ENCODE measurements at places on chromosomes 16 and 17.

GRCh38 chr16:85718682-85719081 is 29.9 kb upstream of the GINS2 start:
- DNase-seq = no peak

DNA sequence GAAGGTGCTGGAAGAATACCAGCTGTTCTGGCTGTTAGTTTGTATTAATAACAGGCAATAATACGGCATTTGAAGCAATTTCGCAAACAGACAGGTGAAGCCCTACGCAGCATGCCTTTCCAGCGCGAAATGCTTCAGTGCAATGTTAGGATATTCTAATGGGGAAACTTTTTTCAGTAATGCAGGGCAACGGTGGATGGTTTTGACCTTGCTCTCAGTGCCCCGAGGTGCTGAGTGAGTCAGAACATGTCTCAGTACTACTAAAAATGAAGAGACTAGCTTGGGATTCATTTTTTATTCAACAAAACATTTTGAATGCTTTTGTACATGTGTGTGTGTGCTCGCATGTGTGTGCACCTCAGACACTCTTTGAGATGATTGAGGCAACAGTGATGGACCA is 172.2 kb downstream of the RBFOX1 start:
- no peak for DNase-seq

GRCh38 chr17:39069114-39069756 is 82.2 kb downstream of the PLXDC1 start:
- DNase-seq = no peak

DNA sequence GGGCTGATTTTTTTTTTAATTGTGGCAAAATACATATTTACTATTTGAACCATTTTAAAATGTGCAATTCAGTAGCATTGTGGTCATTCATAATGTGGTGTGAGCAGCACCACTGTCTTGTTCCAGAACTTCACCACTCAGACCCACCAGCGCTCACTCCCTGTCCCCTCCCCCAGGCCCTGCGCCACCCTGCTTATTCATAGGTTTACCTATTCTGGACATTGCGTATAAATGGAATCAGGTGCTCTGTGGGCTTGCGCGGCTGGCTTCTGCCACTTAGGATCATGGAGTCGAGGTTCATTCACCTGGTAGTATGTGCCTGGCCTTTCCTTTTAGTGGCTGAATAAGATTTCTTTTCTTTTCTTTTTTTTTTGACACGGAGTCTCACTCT is 59.4 kb downstream of the NT5M start:
- no peak for DNase-seq

DNA sequence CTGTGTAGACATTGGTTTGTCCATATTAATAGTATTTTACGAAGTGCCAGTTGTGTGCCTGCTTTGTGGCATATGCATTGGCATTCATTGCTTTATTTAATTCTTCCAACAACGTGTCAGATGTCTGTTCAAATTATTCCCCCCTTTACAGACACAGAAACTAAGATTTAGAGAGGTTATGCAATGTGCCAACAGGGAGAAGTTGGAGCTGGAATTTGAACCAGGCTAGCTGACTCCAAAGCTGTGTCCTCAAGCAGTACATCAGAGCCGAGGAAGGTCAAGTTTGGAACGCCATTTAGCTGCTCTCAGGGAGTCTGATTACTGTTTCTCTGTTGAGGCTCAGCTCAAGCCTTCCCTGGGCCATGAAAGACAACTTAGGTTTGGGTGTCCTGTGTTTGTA is 232.3 kb downstream of the WWOX start:
- no peak for DNase-seq

DNA sequence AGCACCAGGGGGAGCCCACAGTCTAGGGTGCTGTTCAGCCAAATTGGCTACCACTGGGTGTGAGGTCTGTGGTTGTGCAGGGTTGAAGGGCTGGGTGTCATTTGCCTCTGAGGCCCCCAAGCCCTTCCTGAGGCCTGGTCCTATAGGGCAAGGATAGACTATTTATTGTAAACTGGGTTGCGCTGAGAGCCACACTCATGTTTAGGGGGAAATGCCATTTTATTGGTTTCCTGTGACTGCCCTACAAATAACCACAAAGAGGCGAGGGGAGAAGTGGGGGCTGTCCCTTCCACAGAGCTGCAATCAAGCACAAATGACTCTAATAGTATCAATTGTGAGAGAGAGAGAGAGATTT is 3.6 kb upstream of the ZCCHC14 start:
- no peak for DNase-seq

DNA sequence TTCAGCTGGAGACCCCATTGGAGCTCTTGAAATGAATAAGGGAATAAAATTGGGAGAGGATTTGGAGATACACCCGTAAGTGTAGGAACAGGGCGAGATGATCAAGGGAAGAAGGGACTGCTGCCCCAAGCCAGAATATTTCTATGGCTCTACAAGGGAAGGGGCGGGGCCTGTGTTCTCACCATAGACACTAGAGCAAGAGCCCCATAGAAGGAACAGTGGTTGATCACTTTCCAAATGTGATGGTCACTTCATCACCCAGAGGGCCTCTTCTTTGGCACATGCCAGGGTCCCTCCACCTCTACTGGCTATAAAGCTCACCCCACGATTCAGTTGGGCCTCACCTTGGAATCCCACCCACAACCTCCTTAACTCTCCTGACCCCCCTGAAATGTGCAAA is 25.0 kb downstream of the GPRC5B start:
- no peak for DNase-seq

GRCh38 chr17:16568541-16569357 is at the start of gene ZNF287:
Gene ZNF287 (minus strand): TSS chr17:16569204. CDS start chr17:16567731, 1,473 bp downstream.
- DNase-seq = peak; percentile 76

- DNase-seq = no peak
Measured at GRCh38 chr17:55154101-55154500, 110.7 kb upstream of the HLF start.

- DNase-seq = no peak
Measured at GRCh38 chr16:11200592-11200991, 55.4 kb downstream of the SOCS1 start.

- no peak for DNase-seq
Measured at GRCh38 chr17:50868602-50869001, 2.4 kb upstream of the TOB1 start.

DNA sequence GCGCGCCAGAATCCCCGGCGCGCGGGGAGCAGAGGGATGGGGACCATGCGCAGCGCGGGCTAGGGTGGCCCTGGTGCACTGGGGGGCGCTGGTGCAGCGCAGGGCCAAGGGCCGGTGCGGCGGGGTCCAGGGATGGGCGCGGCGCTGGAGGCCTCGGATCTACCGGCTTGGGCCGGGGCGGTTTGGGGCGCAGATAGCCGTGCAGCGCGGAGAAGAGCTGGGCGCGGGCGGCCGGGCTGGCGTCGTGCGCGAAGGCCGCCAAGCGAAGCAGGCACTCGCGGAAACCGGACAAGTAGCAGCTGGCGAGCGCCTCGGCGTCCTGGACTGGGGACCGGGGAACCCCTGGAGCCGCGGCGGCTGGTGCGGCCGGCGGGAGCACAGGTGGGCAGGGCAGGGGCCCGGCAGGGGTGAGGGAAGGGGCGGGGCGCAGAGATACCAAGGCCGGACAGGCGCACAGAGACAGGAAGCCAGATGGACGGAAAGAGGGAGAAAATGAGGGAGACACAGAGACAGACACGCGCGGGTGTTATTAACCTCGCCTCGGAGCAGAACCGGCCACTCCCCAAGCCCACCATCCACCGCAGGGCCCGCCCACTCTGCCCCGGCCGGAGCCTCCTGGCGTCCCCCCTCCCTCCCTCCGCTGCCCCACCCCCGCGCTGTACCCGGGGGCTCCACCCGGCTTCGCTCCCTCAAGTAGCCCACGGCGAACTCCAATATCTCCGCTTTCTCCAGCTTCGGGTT is 2.1 kb downstream of the HES7 start:
- no peak for DNase-seq

GRCh38 chr16:50133214-50133613 is 19.9 kb upstream of the TENT4B start:
- no peak for DNase-seq

DNA sequence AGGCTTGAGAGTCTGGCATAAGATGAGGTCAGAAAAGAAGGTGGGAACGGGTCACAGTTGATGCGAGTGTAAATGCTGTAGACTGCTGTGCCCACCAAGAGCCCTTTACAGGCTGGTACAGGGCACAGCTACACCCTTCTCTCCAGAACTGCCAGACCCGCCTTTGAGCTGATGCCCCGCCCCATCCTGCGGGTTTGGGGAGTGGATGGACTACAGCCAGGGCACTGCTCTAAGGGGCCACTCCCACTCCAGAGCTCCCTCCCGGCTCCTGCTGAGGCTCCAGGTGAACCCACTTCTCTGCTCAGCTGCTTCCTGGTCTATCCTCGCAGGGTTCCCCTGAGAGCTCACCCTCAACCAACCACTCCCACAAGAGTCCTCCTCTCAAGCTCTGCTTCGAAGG is 12.3 kb downstream of the MEIOB start:
- DNase-seq = no peak

DNA sequence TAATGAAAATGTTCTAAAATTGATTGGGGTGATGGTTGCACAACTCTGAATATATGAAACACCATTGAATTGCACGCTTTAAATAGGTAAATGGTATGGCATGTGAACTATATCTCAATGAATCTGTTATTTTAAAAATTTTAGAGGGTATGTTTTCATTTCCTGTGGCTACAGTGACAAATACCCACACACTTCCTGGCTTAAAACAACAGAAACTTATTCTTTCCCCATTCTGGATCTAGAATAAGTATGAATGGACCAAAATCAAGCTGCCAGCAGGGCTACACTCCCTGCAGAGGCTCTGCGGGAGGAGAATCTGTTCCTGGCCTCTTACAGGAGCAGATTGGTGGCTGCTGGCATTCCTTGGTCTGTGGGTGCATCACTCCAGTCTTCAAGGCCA is 11.3 kb upstream of the PECAM1 start:
- DNase-seq = no peak

GRCh38 chr17:18246880-18247612 is 11.5 kb downstream of the FLII start:
- DNase-seq = no peak

DNA sequence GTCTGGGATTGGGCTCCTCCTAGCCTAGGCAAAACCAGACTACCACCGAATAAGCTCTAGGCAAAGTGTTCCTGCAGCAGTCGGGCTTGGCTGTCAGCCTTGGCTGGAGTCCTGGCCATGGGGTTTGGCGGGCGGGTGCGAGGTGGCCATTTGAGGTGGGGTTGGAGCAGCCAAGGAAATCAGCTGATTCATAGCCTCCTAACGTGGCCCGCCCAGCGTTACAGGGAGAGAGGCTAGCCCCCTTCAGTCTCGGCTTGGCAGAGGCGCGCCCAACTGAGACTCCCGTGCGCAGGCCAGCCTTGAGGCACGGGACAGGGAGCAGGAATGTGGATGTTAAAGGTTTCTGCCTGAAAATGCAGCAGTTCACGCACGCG is 1.9 kb downstream of the PMP22 start:
- no peak for DNase-seq

- DNase-seq = no peak
Measured at GRCh38 chr17:79985361-79985942, 50.2 kb downstream of the TBC1D16 start.

- no peak for DNase-seq
Measured at GRCh38 chr16:68768175-68768574, 31.1 kb downstream of the CDH1 start.

DNA sequence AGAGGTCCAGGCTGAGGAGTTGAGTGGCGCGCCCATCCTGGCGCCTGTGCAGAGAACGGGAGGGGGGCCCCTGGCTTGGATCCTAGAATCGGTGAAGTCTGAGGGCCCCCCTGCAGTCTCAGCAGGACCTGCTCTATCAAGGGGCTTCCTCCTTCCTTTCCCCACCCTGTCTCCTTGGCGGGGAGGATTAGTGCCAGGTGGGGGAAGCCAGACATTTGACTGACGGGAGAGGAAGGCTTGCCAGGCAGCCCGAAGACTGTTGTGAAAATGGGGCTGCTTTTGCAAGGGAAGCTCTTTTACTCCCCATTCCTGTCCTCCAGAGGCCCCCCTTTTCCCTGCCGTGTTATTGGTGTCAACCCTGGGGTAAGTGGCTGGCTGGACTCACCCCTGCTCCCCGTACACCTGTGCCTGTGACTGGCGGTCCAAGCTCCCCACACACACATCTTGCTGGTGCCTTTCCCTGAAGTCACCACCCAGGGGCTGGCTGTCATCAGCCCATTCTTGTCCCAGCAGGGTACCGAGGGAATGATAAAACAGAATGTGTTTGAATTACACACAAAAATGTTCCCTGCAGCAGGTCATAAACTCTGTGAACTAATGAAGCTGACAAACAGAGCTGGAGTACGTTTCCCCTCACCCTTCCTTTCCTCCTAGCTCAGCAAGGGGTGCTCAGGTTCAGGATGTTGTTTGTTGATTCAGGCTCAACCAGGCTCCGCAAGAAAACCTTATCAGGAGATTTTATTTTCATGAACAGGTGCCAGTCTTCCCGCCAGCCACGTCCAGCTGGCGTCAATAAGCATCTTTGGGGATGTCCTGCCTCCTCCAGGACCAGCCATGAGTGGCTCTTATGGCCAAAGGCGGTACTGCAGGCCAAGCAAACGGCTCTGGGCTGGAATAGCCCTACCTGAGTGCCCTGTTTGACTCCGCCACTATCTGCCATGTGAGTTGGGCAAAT is 4.4 kb upstream of the ARMC7 start:
- DNase-seq = no peak

DNA sequence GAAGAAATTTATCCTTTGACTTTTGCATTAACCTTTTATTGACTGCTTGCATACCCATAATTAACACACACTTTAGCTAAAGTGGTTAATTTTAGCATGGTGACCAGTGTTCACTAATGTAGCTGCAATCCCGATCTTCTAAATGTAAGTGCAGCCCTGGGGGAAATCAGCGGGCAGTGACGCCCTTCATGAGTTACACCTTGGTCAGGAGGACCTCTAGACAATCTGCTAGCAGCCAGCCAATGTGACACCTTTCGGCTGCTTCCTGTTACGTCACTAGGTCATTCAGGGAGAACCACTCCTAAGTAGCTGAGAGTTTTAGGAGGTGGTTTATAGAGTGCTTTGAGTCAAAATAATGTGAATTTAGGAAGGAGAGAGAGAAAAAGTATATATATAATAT is 180.5 kb downstream of the IRX3 start:
- DNase-seq = no peak

GRCh38 chr16:29720703-29721102 is 25.1 kb downstream of the C16orf54 start:
- no peak for DNase-seq

GRCh38 chr17:55466671-55467070 is 44.6 kb downstream of the SMIM36 start:
- DNase-seq = no peak

DNA sequence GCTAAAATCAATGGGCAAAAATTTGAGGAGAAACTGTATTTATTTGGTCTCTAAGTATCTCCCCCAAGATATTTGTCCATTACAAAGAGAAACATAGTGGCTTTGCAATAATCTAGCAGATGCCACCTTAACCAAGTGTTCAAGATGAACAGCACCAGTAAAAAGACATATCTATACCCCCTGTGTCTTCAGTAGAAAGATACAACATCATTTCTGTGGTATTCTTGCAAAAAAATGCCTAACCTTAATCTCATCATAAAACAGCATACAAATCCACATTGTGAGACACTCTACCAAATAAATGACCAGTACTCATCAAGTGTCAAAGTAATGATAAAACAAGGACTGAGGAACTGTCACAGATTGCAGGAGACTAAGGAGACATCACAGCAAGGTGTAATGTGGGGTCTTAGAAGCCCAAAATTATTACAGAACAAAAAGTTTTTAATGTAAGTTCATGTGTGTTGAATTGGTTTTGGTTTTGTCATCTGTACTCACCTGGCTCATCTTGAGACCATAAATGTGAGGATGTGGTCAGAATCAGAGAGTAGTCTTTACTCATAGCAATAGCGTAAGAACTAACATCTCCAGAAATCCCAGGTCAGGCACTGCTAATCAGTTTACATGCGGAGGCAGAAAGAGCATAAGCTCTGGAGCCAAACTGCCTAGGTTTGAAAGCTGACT is 77.2 kb downstream of the AATF start:
- no peak for DNase-seq

- no peak for DNase-seq
Measured at GRCh38 chr16:88943131-88943664, 33.8 kb downstream of the CBFA2T3 start.
